ENCODE measurements at places on chromosomes 16 and 17. TPM values are rescaled to one million over a fixed set of nuclear protein-coding genes. Genes with fewer than 3 reads are reported as not detected.
A peak's percentile ranks its signal among the peaks of the same experiment; 100 is the strongest.

The PSKH1 gene
- total RNA-seq = 29.0 TPM

The CNTNAP4 gene
- not detected for total RNA-seq

The CA7 gene
- total RNA-seq = 2.2 TPM

The EIF3C gene
- 868 TPM for total RNA-seq

The ADAD2 gene
- total RNA-seq = 1.6 TPM

The KCTD2 gene
- 31.3 TPM for total RNA-seq

The GPRC5B gene
- 104 TPM for total RNA-seq

The DRG2 gene
- total RNA-seq = 43.1 TPM

The P2RX1 gene
- 0.07 TPM for total RNA-seq

The RABEP2 gene
- 22.6 TPM for total RNA-seq

The RRAD gene
- 0.52 TPM for total RNA-seq

The TMEM204 gene
- 0.30 TPM for total RNA-seq

The SLC13A2 gene
- total RNA-seq = not detected

DNA sequence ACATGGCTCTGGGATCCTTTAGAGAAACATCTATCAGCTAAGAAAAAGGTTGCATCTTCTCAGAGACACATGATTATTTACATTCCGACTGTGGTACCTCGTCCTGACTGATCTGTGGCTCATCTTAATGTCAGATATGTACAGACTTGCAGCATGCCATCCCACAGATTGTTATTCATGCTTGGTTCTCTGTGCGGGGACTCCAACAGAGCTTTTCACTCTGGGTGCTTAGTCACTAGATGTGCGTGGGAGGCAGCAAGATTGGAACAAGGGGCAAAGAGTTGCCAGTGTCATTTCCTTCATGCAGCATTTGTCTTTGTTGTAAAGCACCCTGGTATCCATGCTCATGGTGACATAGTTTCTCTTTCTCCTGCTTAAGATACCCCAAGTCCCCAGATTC, 179.1 kb upstream of the CACNG5 start:
- peaks cover 13% of the 10 kb centered on the region for H3K36me3 ChIP-seq
- no peak overlapping the region for H3K4me3 ChIP-seq
- no peak for DNase-seq
- no peak overlapping the region for H3K27ac ChIP-seq
- H3K27me3 ChIP-seq = no peaks in the 10 kb centered on the region

GRCh38 chr17:30534298-30534697, 57.1 kb downstream of the GOSR1 start:
- DNase-seq = no peak
- no peak overlapping the region for H3K27ac ChIP-seq
- no peaks in the 10 kb centered on the region for H3K36me3 ChIP-seq
- H3K4me3 ChIP-seq = no peak overlapping the region

DNA sequence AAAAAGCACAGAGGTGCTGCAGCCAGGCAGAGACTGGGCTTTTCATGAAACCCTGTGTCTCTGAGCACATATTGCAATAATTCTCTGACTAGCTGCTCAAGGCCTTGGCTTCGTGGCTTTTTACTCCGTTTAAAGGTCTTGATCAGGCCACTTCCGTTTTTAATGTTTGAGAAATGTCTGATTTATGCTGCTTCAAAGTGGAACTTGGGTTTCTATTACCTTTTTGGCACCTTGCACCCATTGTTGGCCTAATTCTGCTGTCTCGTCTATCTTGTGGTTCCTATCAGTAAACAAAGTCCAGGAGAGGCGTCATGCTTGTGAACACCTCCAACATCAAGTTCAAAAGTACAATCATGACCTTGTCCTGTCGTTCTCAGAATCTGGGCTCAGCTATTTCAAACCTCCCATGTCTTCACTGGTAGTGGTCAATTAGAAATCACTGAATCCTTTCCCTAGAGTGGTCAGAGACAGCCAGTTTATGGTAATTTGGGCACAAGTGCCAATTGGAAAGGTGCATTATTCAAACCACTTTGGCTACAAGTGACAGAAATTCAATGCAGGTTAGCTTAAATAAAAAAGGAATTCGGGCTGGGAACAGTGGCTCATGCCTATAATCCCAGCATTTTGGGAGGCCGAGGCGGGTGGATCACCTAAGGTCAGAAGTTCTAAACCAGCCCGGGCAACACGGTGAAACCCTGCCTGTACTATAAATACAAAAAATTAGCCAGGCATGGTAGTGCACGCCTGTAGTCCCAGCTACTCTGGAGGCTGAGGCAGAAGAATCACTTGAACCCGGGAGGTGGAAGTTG, 33.3 kb upstream of the METTL9 start:
- H3K4me3 ChIP-seq = no peak overlapping the region
- no peaks in the 10 kb centered on the region for H3K27me3 ChIP-seq
- DNase-seq = no peak
- no peaks in the 10 kb centered on the region for H3K4me1 ChIP-seq
- H3K36me3 ChIP-seq = no peaks in the 10 kb centered on the region

DNA sequence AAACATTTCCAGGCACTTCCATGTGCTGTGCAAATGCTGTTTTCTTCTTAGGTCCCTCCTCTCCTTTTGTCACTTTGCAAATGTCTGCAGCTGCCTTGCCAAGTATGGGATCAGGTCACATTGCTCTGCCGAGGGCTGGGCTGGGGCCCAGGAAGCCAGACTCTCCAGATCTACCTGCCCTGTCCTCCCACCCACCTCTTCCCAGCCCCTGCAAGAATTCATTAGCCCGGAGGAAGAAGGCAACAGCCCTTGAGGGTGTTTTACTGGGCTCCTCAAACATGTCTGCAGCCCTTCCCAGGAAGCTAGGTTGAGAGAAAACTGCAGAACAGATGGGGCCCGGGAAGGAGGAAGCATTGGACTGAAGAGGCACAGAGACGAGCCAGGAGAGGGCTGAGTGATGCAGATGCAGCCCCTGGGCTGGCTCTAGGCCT, 47.1 kb downstream of the WSB1 start:
- no peak for DNase-seq
- H3K27ac ChIP-seq = peak overlapping the region; percentile 65
- no peak overlapping the region for H3K4me3 ChIP-seq
- H3K4me1 ChIP-seq = peaks cover 76% of the 10 kb centered on the region

- H3K27ac ChIP-seq = no peak overlapping the region
- H3K4me1 ChIP-seq = peaks cover 19% of the 10 kb centered on the region
- no peak overlapping the region for H3K4me3 ChIP-seq
- H3K36me3 ChIP-seq = no peaks in the 10 kb centered on the region
- peaks cover 34% of the 10 kb centered on the region for H3K27me3 ChIP-seq
These were observed 5.7 kb upstream of the CISD3 start for GRCh38 chr17:38724337-38724988.

GRCh38 chr17:43830510-43831140, 2.3 kb downstream of the MPP3 start:
- peaks cover 26% of the 10 kb centered on the region for H3K4me1 ChIP-seq
- H3K36me3 ChIP-seq = peaks cover 21% of the 10 kb centered on the region
- peak overlapping the region; percentile 50 for H3K4me3 ChIP-seq
- peaks cover 35% of the 10 kb centered on the region for H3K27me3 ChIP-seq

- no peaks in the 10 kb centered on the region for H3K36me3 ChIP-seq
- H3K4me3 ChIP-seq = no peak overlapping the region
- H3K27ac ChIP-seq = no peak overlapping the region
- H3K4me1 ChIP-seq = 0 out of 2 replicates have a peak, but pooled peaks cover 7% of the 10 kb centered on the region
- DNase-seq = no peak
These were observed 72.0 kb downstream of the SOX9 start for GRCh38 chr17:72192800-72193192.

GRCh38 chr17:27634026-27634335, 3.0 kb downstream of the LGALS9 start:
- 0 out of 2 replicates have a peak, but pooled peaks cover 3% of the 10 kb centered on the region for H3K4me1 ChIP-seq
- H3K4me3 ChIP-seq = no peak overlapping the region
- no peak overlapping the region for H3K27ac ChIP-seq
- H3K36me3 ChIP-seq = no peaks in the 10 kb centered on the region
- DNase-seq = no peak
- H3K27me3 ChIP-seq = no peaks in the 10 kb centered on the region

DNA sequence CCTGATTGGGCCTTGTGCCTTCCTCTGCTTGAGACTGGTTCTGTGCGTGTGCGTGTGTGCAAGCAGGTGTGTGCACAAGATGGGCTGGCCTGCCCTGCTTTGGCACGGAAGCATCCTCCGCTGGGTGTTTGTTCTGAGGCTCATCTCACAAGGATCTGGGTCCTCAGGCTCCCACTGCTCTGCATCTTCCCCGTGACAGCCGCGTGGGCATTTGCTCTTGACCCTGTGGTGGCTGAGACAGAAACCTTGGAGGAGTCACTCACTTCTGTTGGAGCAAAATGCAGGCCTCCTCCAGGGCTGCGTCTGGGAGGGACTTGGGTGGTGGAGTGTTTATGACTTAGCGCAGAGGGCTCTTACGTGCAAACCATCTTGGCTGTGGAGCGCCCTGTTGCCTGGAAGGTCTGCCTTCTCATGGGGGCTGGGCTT, 119.2 kb downstream of the RPTOR start:
- H3K4me1 ChIP-seq = peaks cover 67% of the 10 kb centered on the region
- no peak overlapping the region for H3K4me3 ChIP-seq
- DNase-seq = no peak

DNA sequence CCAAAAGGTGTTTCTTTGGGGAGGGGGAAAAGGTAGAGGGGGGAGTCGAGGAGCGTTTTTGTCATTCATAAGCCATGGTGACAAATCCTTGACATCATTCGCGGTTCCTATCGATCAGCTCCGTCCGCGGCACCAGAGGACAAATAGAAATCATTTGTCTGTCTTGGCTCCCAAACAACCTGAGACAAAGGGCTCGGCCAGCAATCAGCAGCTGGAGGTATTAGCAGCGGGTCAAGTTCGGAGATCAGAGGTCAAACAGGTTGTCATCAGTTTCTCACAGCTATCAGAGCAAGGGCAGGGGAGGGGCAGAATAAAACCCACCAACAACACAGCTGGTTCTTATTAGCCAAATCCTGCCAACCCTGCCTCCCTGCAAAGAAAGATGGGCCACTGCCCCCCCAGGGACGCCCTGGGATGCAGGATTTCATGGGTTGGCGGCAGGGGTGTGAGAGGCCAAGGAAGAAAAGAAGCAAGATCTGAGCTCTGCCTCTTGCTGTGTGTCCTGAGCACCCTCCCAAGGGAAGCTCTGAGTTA, 145.3 kb upstream of the LHX1 start:
- peaks cover 19% of the 10 kb centered on the region for H3K4me1 ChIP-seq
- H3K27me3 ChIP-seq = no peaks in the 10 kb centered on the region
- H3K4me3 ChIP-seq = no peak overlapping the region
- H3K27ac ChIP-seq = no peak overlapping the region

DNA sequence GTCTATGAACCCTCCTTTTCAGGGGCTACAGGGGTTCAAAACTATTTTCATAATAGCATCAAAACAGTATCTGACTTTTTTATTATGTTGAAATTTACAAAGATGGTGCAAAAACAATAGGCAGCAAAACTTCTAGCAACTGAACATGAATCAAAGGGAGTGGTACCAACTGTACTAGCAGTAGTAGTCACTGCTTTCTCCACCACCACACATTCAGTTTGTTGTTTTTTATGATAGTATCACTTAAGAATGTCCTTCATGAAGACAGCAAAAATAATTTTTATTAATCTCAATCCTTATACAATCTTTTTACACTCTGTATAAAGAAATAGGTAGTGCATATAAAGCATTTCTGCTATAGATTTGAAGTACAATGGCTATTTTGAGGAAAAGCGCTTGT, 47.6 kb downstream of the MED13 start:
- no peak overlapping the region for H3K27ac ChIP-seq
- H3K4me3 ChIP-seq = no peak overlapping the region
- no peaks in the 10 kb centered on the region for H3K4me1 ChIP-seq
- no peaks in the 10 kb centered on the region for H3K27me3 ChIP-seq
- peaks cover 60% of the 10 kb centered on the region for H3K36me3 ChIP-seq

DNA sequence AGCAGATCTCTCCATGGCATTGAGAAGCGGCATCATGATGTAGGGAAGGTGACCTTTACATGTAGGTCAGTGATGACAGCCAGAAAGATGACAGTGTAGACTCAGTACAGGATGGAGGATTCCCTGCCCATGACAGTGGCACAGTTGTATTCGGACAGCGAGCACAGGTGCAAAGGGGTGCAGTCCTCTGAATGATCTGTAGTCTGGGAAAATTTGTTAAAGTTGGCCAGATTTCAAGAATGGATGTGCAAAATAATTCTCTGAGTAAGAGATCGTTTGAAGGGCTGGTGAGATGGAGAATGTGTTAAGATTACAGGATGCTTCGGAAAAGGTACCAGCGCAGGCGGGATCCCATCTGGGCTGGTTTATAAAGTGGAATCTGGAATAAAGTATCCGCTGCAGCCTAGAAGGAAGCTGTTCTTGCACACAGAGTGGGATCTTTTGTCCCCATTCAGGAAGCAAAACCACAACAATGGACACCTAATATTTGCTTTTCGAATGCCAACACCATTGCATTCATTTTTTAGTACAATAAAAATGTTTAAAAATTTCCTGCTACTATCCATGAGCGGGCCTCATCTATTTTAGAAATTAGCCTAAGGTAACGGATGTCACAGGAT, 101.2 kb downstream of the RPTOR start:
- no peaks in the 10 kb centered on the region for H3K27me3 ChIP-seq
- no peak overlapping the region for H3K27ac ChIP-seq
- no peak for DNase-seq
- H3K36me3 ChIP-seq = no peaks in the 10 kb centered on the region
- H3K4me3 ChIP-seq = no peak overlapping the region
- peaks cover 39% of the 10 kb centered on the region for H3K4me1 ChIP-seq

Data from WTC11 (cell line).